NCI-H1105 (cell line): ENCODE measurements at places on chromosomes 11 and 22.

- DNase-seq: no peak
Measured at GRCh38 chr22:18999008-18999407, 62.9 kb upstream of the PRODH start.

- no peak for DNase-seq
Measured at GRCh38 chr11:122113836-122114825, 1.9 kb downstream of the BLID start.

DNA sequence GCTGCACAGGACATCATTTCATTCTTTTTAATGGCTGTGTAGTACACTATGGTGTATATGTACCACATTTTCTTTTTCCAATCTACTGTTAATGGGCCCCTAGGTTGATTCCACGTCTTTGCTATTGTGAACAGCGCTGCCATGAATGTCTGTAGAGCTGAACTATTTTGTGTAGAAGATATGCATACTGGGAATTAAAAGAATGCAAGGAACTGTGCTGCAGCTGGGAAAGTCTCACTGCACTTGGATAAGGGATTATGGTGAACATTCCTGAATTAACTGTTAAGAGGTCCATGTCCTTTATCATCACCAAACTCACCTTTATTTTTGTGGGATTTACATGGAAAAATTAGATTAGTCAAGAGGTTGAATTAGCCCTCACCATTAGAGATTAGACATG lies 224.7 kb downstream of the SNX19 start:
- no peak for DNase-seq

DNA sequence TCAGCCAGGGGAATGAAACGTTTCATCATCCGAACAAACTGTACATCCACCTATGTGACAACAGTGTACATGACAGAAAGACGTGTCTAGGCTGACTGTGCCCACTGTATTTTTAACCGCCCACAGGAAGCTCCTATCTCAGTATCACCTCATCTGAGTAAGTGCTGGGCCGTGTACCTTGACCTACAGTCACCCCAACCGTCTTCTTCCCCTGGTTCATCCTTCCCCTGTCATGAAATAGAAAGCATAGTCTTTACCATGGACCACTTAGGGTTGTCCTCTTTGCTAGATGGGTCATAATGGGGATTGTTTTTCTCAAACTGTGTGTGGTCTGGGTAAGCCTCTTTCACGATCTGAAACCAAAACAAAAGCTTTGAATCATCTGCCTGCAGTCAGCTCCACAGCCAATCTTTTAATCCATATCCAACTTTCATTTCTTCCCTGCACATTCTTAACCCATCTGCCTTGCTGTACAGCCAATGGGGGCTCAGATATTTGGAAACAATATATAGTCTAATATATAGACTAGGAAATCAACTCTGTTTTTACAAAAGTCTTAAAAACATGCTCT lies 4.2 kb downstream of the THYN1 start:
- no peak for DNase-seq

- no peak for DNase-seq
Measured at GRCh38 chr11:7253800-7254199, 2.1 kb downstream of the SYT9 start.

- no peak for DNase-seq
Measured at GRCh38 chr11:69660001-69660500, 15.1 kb downstream of the LTO1 start.

- DNase-seq: no peak
Measured at GRCh38 chr11:9664276-9665171, 647 bp downstream of the SWAP70 start.

DNA sequence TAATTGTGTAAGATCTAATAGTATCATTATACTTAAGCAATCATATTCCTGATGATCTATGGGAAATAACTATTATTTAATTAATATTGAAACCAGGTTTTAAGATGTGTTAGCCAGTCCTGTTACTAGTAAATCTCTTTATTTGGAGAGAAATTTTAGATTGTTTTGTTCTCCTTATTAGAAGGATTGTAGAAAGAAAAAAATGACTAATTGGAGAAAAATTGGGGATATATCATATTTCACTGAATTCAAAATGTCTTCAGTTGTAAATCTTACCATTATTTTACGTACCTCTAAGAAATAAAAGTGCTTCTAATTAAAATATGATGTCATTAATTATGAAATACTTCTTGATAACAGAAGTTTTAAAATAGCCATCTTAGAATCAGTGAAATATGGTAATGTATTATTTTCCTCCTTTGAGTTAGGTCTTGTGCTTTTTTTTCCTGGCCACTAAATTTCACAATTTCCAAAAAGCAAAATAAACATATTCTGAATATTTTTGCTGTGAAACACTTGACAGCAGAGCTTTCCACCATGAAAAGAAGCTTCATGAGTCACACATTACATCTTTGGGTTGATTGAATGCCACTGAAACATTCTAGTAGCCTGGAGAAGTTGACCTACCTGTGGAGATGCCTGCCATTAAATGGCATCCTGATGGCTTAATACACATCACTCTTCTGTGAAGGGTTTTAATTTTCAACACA lies 6.4 kb downstream of the BIRC3 start:
- DNase-seq: no peak

DNA sequence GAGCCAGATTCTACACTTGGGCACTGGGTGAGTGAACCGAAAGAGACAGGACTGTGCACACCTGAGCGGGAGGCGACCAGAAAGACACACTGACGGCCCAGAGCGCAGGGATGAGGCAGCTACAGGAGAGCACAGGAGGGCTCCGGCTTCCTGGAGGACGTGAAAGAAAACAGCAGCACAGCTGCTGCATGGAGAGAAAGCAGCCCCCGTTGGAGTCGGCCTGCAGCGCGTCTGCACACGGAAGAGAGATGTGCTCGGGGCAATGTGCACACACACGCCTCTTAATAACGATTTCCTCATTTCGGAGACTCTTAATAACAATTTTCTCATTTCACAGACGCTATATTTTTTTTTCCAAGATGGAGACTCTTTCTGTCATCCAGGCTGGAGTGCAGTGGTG lies 160.4 kb downstream of the CTTN start:
- DNase-seq: no peak

- DNase-seq: no peak
Measured at GRCh38 chr22:16603448-16603768, 10.8 kb upstream of the CCT8L2 start.

DNA sequence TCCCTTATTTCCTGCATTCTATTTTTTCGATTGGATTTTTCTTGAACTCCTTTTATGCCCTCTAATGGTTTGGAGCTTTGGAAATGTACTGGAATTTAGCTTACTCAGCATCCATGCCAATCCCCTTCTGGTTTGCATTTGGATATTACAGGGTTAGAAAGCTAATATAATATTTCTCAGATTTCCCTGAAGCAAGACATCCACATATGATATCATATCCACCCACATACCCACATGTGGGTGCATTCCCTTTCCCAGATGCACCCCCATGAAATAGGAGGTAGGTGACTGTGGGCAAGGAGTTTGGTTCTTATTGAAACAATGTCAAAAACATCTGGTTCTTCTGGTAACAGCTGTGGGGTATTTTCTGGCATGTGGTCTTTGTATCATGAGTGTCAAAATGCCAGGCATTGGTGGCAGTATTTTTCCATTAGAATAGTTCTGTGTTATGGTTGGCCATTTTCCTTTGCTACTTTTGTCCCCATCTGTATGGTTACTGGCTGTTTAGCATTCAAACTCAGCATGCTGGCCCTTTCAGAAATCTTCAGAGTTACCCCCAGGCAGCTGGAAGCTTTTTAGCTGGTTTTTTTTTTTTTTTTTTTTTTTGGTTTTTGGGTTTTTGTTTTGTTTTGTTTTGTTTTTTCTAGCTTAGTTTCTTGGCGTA lies 32.7 kb upstream of the DDX10 start:
- no peak for DNase-seq

GRCh38 chr11:44702889-44703288 lies 23.9 kb upstream of the TSPAN18 start:
- DNase-seq: no peak

DNA sequence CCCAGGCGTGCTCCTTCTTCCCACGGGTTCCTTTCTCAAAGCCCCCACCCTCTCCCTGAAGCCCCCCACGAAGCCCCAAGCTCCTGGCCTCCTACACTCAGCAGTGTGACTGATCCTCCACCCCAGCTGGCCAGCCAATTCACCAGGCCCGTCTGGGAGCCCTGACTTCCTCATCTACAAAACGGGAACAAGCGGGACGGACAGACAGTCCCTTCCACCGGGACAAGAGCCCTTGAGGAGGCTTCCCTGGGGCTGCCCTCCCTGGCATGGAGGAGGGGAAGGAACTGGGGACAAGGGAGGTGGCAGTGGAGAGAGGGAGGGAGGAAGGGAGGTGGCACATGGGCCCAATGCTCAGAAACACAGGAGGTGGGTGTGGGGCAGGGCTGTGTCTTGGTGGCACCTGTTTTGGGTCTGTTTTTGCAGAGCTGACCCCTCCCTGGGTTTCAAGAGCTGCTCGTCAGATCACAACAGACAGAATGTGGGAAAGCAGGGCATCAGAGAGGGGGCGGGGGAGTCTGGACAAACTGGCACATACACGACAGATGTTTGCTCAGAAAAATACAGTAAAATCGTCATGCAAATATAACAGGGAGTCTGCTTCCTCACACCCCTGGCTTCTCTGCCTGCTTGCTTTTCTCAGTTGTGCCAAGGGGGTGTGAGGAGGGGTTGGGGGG lies 56.8 kb downstream of the ELFN2 start:
- DNase-seq: no peak

DNA sequence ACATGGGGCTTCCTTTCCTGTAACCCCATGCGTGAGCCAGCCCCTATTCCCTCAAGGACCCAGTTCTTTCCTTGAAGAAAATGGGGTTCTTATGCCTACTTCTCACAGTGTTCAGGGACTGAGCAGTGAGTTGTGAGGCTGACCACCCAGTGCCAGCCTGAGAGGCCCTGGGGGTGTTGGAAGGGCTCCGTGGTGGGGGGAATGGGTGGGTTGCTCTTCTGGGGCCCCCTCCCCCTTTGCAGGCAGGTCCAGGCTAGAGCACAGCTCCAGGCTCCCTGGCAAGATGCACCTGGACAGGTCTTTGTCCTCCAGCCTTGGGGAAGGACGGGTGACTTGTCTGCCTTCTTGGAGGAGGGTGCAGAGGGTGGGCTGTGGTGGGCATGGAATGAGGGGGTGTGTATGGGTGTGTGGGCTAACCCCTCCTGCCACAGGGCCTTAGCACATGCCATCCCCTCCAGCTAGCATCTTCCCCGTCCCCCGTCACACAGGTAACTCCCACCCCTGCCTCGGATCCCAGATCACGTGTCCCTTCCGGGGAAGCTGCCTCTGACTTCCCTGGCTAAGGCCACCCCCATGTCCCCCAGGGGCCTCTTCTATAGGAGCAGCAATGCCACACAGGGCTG lies 64.6 kb downstream of the MYEOV start:
- DNase-seq: no peak

GRCh38 chr11:134764367-134764766 lies 352.3 kb upstream of the B3GAT1 start:
- DNase-seq: no peak

DNA sequence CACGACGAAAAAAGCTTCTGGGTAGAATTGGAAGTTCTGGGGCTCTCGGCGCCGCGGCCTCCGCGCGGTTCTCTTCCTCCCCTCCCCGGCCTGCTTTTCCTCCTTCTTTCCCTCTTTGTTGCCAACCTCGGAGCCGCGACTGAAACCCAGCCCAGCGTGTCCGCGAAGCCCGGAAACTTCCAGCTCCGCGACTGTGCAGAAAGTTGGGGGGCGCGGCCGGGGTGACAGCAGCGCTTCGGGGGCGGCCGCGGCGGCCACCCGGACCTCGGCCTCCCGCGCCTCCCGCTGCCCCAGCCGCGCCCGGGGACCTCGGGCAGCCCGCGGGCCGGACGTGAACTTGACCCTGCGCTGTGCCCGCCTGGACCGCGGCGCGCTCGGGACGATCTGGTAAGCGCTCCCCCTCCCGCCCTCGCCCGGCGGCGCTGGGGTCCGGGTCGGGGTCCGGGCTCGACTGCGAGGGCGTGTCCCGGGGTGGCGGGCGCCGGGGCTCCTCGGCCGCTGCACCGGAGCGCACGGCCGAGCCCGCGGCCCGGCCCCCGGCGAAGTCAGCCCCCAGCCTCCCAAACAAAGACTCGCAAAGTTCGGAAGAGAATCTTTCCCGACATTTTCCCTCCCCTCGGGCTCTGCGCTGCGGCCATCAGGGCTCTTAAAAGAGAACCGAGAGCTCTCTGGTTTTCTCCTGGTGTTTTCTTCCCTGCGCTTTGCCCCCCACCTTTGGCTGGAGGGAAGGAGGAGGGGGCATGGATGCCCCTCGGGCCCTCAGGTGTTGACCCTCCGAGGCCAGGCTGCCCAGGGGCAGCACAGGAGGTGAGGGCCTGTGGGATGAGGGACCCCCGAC lies 67.9 kb upstream of the WNT7B start:
- DNase-seq: no peak

DNA sequence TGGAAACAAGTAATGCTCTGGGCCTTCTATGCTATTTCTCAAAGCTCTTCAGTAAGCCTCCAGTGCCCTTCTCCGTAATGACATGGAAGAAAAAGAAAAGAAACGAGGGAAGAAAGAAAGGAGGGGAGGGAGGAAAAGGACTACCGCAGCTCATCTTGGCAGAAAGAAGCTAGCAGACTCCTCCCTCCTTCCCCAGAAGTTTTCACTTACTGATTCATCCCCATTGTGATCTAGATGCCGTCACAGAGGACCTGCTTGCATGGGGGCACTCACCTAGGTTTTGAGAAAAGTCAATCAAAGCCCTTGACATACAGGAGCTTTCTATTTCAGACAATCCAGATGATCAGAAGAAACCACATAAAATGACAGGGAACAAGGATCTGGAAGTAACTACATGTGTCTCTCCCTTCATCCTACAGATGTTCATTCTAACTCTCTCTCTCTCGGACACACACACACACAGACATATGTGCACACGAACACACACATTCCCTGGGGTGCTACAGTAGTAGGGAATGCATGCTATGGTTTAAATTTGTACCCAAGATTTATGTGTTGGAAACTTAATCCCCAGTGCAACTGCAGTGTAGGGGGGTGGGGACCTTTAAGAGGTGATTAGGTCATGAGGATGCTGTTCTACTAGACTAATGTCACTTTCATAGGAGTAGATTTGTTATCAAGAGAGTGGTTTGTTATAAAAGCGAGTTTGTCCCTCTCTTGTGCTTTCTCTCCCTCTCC lies 37.6 kb upstream of the RCN1 start:
- no peak for DNase-seq
